Amniotic stem cell (primary cell): ENCODE measurements at places on chromosomes 2 and 18.

DNA sequence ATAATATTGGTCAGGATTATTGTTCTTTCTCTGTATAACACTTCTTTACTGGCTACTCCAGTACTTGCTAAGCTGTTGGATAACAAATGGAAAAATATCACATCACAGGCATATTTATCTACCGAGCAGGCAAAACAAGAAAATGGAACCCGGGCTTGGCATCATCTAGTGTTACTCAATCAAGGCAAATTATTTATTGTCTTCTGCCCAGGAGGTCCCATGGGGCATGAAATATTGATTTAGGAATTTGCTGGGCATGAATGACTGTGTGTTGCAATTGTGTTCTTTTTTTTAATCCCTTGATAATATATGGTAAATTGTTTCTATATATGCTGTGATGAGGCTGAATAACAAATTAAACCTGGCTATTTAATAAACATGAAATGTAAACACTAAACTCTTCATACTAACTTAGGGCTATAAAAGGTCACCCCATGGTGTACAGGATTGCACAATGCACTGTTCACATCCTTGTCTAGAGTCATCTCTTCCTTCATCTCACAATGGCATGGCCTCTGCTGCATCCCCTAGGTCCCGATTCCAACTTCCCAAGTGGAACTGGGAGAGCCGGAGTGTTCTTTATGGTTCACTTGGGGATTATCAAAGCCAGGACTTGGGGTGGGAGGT, 2.2 kb upstream of the PARD3B start:
- no peak for DNase-seq

DNA sequence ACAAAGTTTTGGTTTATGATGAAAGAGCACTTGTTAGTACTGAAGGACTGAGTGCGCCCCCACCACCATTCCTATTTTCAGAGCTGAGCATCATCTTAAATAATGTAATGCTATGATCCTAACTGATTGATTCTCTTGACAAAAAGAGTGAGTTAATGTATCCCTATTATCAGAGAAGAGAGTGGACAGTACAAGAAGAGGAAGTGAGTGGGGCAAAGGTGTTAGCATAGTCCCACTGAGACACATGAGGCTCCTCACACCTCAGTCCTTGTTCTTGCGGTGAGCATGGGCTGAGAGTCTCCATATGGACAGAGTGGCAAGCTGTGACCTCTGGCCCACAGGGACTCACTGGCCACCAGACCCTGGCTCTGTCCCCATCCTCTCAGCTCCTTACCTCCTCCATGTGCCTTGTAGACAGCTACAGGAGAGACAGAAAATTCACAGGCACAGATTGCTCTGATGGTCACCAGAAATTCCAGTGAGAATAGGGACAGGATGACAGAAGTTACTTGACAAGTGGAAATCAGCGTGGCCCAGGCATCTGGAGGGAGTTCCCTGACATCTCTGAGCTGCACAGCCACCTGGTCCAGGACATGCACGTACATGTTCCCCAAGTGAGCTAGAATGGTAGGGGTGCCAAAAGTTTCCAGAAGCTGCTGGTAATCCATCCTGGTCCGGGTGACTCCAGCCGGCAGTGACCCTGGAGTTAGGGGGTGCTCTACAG, 32.6 kb downstream of the NAPG start:
- no peak for DNase-seq

DNA sequence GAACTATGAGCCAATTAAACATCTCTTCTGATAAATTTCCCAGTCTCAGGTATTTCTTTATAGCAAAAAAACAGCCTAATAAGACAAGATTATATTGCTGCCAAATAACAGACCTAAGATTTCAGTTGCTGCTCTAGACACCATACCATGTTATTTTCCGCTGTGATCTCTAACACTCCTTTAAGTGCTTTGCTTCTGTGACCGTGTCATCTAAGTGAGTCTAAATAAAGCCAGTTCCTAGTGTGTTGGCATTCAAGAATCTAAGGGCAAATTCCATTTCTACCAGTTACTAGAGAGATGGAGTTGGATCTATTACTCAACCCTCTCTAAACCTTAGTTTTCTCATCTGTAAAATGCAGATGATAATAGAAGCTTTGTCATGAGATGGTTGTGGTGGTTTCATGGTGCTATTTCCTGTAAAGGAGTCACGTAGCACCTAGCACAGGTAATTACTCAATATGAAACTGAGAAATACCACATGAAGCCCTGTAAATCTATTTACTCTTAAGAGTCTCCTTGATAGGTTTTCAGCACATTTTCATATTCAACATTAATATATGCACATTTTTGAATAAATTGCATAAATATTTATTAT, 40.5 kb downstream of the SPHKAP start:
- DNase-seq, result no peak

DNA sequence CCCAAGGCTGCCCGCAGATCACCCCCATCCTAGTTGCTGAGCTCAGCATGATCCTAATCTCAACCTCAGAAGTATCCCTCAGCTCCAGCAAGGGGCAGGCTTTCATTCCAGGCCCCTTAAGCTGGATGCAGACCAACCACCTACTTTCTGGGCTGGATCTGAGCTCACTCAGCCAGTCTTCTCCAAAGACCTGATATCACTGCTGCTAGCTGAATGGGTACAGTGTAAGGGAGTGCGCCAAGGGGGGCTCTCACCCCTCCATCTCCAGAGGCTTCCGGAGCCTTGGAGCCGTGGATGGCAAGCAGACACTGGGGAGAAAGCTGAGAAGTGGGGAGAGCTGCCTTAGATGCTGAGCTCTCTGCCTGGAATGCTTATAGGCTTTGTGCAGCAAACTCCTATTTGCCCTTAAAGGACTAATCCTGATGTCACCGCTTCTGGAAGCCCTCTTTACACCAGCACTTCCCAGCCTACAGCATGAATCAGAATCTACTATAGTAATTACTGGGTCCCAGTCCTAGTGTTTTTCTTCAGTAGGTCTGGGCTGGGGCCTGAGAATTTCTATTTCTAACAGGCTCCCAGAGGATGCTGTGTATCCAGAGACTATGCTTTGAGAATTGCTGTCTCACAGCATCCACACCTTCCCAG, 31.0 kb downstream of the GYPC start:
- DNase-seq, result no peak

- no peak for DNase-seq
These were observed 404.7 kb downstream of the BCL11A start for GRCh38 chr2:60148716-60149115.

GRCh38 chr2:63591566-63592175, 2.9 kb downstream of the MDH1 start:
- DNase-seq, result no peak

- DNase-seq, result no peak
These were observed 67.8 kb downstream of the VSNL1 start for GRCh38 chr2:17608251-17608650.

- no peak for DNase-seq
These were observed 6.4 kb downstream of the ITSN2 start for GRCh38 chr2:24353973-24354372.

GRCh38 chr2:101040761-101041160, 38.7 kb downstream of the RPL31 start:
- DNase-seq, result no peak

- no peak for DNase-seq
These were observed 130.7 kb downstream of the ANKRD44 start for GRCh38 chr2:197179744-197180498.

DNA sequence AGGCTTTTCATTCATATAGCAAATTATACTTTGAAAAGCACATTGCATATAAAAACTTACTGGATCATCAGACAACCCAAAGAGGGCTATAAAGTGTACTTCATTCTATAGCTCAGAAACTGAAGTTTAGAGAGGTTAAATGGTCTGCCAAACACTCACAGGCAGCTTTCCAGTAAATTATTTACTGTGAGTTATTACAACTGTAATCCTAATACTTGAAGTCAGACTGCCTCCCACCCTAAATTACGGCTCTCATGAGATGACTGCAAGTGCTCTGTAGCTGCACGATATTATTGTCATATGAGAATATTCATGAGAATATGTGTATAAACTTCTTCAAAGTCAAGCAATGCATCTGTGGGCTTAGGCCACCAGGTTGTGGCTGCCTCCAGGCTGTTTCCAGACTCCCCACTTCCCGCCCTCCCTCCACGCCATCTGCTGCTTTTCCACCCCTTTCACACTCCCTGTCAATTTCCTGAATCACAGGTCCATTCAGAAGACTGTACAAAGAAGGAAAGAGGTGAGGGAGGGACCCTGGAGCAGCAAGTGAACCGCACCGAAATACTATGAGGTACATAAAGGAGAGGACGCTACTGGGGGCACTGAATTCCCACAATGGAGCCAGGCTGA, 111.1 kb upstream of the SPOPL start:
- no peak for DNase-seq
